Dermis microvascular lymphatic vessel endothelial cell (primary cell): ENCODE measurements at places on chromosomes 3 and 15.
A peak's percentile ranks its signal among the peaks of the same experiment; 100 is the strongest.

DNA sequence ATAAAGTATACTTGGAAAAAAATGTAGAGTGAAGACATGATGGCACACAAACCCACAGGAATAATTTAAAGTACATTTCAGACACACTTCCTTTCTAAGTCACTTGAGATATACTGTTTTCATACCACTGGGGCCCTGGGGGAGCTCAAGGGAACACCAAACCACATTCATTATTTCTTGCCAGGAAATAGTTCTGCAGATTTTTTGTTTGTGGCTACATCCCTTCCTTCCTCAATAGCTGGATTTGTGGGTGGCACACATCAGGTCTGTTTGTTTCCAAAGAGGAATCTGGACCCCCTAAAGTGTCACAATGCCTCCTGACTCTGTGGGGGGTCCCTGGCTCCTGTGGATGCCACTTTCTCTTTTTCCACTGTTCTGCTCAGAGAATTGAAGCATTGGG lies 153.5 kb upstream of the COL8A1 start:
- DNase-seq, result no peak

DNA sequence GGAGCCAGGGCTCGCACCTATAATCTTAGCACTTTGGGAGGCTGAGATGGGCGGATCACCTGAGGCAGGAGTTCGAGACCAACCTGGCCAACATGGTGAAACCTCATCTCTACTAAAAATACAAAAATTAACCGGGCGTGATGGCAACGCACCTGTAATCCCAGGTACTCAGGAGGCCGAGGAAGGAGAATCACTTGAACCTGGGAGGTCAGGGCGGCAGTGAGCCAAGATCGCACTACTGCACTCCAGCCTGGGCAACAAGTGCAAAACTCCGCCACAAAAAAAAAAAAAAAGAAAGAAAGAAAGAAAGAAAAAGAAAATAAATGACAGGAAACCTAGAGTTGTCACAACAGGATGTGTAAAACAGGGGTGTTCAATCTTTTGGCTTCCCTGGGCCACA lies 3.0 kb upstream of the NMB start:
- no peak for DNase-seq

DNA sequence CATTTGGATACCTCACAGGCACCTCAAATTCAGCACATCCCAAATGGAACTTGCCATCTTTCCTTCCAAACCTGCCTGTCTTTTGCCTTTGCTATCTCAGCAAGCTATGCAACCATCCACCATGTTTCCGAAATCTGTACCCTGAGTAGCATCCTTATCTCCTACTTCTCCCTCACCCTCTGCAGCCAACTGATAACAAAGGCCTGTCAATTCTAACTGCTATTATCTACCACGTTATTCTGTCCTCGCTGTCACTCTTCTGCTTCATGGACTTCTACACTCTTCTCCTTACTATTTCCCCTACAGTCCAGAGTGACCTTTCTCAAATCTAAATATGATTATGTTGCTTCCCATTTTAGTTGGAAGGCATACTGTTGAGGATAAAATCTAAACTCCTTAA lies 25.5 kb upstream of the TAFA4 start:
- DNase-seq, result no peak

DNA sequence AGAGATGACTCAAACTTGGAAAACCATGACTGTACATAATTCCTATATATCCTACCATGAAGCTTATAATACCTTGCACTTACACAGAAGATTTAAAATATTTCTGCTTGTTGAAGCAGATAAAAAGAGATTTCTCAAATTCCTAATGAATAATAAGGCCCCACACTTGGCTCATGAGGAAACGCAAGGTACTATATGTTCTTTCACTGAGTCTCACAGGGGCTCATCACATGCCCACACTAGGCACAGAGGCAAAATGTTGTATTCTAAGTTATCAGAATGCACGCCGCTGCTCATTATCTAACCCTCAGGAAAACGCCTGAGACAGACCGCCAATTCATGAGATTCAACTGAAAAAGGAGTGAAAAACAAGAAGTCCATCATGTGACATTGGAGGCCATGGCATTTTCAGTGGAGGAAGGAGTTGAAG lies 5.6 kb downstream of the MYO1E start:
- DNase-seq, result no peak

- DNase-seq, result peak; percentile 76
Measured at GRCh38 chr3:114624047-114624445, 330.2 kb downstream of the TIGIT start.

GRCh38 chr3:74390121-74390877 lies 224.2 kb downstream of the CNTN3 start:
- no peak for DNase-seq

DNA sequence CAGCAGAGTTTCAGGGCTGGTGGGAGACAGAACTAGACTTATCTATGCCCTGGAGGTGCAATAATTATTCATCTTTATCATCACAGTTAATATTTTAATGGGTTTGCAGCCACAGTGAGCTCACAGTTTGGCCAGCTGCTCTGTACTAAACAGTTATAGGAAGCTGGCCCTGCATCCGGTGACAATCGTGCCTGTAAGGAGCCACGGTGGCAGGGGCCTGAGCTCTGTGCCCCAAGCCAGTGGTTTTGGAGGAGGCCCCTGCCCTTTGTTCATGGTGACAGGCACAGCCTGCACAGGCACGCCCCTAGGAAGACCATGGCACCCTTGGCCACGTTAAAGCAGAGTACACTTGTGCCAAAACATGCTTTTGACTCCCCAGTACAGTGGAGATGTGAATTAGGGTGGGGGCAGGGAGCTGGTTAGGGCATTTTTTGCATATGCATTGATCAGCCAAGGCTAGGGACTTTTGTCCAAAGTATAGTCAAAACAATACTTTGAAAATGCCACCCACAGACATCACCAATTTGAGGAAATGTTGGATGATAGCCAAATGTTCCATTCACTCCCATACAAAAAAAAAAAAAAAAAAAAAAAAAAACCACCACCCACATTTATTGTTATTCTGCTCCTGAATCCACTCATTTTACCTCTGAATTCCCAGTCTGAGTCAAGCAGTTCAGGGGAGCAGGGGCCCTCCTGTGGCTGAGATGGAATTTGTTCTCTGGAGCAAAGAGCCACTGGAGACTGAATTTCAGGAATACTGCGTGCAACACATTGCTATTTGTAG lies 3.4 kb upstream of the RFTN1 start:
- peak; percentile 77 for DNase-seq

GRCh38 chr3:120028271-120029047 lies 65.8 kb downstream of the GSK3B start:
- no peak for DNase-seq

DNA sequence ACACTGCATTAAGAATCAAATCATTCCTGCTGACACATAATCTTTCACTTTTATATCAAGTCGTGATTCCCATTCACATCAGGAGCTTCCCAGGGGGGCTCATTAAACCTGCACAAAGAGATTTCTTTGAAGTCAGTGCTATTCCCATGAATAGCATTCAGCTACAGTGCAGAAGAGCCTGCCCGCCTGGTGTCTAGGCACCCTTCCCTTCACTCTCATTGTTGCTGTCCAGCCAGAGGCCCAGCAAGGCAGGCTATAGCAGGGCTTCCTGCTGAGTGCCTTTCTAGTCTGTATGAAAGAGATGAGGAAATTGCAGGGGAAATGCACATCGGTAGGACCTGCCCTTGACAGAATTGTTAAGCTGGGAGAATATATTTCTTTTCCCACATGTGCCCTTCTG lies 4.5 kb upstream of the GJD2 start:
- no peak for DNase-seq

- DNase-seq, result no peak
Measured at GRCh38 chr3:196796317-196796716, 56.7 kb downstream of the PAK2 start.

- DNase-seq, result no peak
Measured at GRCh38 chr3:45564172-45564571, 30.4 kb upstream of the LIMD1 start.

GRCh38 chr3:17670749-17671148 lies 71.7 kb downstream of the TBC1D5 start:
- no peak for DNase-seq

DNA sequence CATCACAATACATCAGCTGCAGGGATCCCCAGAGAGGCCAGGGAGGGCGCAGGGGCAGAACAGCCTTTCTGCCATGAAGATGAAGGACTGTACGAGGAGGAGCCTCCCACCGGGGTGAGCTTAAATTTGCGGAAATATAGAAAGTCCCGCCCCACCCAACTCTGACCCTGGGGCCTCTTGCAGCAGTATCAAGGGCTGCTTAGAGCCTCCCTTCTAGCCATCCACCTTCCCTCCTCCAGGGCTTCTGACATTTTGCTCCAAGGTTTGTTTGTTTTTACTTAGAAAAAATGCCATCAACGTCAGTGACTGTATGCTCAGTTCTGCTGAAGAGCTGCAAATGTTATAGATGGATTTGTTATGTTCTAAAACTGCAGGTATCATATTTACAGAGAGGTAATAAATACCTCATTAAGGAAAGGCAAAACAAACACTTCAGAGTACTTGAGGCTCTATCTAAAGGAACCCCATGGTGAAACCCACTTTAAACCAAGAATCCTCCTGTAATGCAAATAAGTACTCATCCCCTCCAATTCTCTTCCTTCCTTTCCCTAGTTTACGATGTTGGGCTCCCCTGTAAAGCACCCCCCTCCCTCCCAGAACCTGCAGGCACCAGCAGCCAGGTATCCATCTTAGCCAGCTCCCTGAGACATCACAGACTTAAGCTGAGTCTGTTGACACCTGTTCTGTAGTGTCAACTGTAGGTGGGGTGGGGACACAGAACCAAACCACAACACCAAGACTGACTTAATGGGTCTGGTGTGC lies 30.5 kb downstream of the RFTN1 start:
- no peak for DNase-seq

GRCh38 chr3:186664506-186664905 lies 1.3 kb upstream of the HRG start:
- no peak for DNase-seq

DNA sequence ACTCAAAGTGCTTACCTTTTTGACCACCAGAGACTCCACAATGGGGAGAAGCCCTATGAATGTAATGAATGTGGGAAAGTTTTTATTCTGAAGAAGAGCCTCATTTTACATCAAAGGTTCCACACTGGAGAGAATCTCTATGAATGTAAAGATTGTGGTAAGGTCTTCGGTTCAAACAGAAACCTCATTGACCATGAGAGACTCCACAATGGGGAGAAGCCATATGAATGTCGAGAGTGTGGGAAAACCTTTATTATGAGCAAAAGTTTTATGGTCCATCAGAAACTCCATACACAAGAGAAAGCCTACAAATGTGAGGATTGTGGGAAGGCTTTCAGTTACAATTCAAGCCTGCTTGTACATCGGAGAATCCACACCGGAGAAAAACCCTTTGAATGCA lies 5.5 kb upstream of the ZNF35 start:
- DNase-seq, result no peak

DNA sequence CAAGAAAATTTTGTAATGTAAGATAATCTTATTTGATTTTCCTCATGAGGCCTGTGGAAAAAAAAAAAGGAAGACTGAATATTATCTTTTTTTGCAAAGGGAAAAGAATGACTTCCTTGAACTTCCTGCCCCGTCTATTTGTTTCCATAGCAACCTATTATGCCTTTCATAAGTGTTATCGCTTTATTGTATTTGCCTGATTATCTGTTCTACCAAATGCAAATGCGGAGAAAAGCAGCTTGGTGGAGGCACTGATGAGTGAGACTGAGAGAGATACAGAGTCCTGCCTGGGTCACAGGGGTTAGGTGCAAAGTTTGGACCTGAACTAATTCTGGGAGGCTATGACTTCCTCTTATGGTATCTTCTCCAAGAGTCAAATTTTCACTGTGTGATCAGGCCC lies 334.0 kb upstream of the KCNMB2 start:
- peak; percentile 78 for DNase-seq

GRCh38 chr3:195565716-195566115 lies 18.0 kb downstream of the APOD start:
- DNase-seq, result no peak

DNA sequence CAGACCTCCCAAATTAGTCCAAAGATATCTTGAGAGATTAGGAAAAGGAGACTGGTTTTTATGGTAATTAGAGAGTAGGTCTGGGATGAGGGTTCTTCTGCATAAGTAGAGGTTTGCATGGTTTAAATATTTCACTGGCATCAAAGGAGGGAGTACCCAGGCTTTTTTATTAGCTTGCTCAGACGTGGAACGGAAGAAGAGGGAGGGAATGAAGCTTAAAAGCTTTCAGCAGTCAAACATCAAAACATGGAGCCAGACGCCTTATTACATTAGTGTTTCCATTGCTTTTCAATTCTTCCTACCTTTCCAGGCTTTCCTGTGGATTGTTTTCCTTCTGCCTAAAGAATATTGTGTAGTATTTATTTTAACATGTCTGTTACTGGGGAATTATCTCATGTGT lies 342.1 kb upstream of the SOX2 start:
- DNase-seq, result no peak
